ENCODE measurements at places on chromosomes 12 and 14.

DNA sequence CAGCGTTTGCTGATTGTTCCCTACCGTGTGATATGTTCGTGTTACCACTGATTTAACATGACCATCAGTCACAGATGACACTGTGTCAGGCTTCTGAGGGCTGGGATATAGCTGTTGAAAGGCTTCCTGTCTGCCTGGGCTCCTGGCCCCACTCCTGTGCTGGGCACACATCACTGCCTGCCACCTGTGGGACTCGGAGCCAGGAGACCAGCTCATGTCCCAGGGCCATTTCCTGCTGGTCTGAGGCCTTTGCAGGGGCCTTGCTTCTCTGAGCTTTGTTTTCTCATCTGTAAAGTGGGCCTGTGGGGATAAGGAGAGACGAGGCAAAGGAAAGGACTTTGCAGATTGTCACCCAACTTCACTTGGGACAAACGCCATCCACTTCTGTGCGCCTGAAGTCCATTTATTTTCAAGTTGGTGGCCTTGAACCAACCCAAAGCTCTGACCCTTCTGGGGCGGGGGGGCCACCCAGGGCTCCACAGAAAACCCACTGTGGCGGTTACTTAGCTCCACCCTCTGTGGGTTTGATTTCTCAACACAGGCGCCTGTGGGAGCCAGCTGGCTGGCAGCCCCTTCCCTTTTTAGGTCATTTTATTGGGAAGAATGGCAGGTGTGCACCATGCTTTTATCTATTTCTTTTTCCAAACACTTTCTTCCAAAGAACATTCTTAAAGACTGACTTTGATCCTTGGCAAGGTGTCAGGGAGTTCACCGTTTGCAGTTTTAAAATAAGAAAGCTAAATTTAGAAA lies 54.1 kb downstream of the BEGAIN start:
- DNase-seq, result no peak

GRCh38 chr14:106308839-106309389 lies 782.5 kb downstream of the TMEM121 start:
- DNase-seq, result peak; percentile 76

DNA sequence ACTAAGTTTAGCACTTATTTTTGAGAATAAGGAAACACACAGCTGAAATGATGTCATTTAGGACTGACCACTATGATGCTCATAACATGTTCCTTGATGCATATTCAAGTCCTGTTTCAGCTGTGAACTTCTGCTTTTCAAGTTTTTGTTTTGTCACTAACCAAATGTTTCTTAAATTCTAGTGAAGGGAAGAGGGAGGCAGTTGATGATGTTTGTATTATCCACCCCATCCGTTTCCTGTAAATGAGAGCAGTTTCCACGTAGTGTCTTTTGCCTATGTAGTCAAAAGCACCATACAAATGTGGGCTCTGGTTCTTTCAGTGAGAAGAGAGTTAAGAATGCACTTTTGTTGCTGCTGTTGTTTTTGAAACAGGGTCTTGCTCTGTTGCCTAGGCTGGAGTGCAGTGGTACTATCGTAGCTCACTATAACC lies 491.8 kb downstream of the PCNX1 start:
- no peak for DNase-seq

- peak; percentile 30 for DNase-seq
Observed at GRCh38 chr14:58426670-58427280, 556 bp downstream of the TIMM9 start.

DNA sequence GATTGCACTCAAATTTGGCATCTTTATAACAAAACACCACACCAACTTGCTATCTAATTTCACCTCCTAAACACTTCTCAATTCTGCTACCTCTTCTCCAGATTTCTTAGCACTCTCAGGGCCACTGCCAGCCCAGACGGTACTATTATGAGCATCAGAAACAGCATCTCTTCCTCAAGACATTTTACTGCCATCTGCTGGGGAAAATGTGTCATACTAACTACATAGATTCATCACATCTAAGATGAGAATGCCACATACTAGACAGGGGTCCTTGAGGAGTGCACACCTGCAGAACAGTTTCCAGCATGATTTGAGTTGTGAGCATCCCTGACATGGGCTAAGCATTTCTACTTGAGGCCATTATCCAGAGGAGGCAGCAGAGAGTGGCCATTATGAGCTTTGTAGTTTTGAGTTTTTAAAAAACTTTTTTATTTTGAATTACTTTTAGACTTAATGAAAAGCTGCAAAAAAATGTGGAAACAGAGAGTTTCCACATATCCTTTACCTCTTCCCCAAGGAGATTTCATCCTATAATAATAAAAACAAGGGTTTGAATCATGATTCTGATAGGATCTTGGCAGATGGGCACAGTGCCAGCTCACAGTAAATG lies 15.1 kb upstream of the GRIP1 start:
- no peak for DNase-seq

GRCh38 chr14:96125536-96125935 lies 79.1 kb upstream of the BDKRB2 start:
- DNase-seq, result no peak

DNA sequence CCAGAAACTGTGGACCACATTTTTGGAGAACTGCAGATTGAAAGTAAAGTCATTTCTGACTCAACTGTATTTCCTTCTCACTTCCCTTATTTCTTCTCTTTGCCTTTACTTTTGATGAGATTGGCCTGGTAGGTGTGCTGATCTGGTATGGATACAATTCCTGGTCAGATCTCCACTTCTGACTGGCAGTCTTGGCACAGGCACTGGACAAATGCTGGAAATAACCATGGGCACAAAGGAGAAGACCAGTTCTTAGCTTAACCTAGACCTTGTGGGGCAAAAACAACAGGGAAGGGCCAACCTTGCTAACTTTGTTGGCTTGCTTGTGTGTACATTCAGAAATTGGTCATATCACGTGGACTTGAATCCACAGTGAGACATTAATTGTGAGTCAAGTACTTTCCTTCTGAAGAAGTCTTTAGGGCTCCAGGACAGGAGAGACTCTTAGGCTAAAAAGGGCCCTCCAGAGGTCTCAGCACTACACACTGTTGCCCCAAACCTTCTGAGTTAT lies 75.0 kb downstream of the DIP2B start:
- no peak for DNase-seq
